ENCODE measurements at places on chromosomes 4 and X.

- DNase-seq, result peak; percentile 60
Measured at GRCh38 chrX:16466640-16467432, 183.1 kb upstream of the S100G start.

- DNase-seq, result no peak
Measured at GRCh38 chrX:43664708-43665107, 8.6 kb downstream of the MAOA start.

DNA sequence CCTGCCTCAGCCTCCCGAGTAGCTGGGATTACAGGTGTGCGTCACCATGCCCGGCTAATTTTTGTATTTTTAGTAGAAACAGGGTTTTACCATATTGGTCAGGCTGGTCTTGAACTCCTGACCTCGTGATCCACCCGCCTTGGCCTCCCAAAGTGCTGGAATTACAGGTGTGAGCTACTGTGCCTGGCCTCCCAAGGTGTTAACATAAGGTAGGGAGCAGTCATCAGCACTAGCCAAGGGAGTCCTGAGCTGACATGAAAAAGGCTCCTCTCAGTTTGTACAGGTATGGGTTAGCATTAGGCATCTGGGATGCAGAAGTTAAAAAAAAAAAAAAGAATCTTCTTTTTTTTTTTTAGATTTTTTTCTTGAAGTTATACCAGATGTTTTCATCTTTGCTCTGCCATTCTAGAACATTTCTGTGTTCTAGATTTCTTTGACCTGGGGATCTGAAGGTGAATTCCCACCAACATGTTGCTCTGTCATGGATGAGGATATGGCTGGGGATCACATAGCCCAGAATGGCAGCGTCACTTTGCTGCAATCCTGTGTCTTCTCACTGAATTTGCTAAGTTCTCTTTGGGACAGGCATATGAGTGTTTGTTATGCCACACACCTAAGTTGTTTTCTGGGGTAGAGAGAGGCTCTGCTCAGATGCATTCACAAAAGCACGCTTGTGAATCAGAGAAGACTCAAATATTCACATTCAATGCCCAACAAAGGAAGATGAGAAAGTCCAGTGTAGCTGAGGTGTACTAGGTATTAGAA, 24.4 kb upstream of the PLA2G12A start:
- DNase-seq, result no peak

- DNase-seq, result no peak
Measured at GRCh38 chrX:152656890-152657289, 19.2 kb downstream of the GABRQ start.

DNA sequence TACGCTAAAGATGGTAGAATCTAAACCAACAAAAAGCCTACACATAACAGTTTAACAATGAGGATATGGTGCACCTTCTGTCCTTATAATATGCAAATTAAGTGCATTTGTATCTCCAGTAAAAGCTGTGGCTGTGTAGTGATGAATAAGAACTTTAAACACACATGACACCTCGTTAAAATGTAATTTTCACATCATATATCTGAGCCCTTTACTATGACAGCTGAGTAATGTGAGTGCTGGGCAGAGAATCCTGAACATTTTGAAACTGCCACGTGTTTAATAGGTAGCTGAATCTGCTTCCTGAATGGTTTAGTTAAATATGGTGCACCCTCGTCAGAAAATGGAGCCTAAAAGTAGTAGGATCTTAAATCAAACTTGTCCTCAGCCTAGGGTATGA, 540.8 kb downstream of the ADGRL3 start:
- no peak for DNase-seq

DNA sequence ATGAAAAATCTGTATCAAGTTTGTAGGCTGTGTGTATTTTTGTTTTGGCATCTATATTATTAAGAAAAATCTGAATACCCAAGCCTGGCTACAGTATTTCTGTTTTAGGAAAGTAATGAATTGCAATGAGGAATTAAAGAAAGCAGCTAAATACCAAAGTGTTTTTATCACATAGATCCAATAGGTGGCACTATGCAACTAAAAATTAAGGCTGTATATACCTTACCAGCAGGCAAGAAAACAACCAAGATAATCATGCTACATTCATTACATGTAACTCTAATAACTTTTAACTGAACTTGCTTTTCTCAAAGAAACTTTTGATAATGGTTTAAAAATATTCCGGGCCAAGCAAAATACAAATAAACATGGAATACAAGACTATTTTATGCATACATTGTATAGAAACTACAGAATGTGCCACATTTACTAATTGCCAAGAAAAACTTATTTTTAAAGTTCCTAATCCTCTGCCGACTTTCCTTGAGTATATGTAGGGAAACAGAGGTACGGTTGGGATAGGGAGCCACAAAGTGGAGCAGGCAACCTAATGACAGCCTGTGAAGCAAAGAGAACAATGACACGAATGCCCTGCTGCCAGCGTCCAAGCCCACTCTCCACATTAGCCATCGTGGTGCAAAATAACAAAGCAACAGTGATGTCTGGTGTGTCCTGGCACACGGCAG, 63.7 kb downstream of the SEC24D start:
- DNase-seq, result peak; percentile 72

DNA sequence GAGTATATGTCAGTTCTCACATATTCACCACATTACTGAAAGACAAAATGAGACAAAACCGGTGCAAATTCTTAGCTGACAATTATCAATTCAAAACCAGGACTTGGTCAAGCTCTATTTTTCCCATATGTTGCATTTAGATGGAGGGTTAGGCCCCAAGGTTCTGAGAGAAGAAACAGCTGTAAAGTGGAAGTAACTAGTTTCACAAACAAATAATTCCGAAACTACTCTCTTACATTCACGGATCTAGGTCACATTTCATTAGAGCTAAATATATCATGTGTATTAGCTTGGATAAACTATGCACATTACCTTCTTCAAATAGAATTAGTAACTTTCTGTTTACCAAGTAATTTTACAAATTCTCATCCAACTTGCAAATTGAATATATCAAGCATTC, 3.7 kb upstream of the GABRA2 start:
- DNase-seq, result no peak

- DNase-seq, result no peak
Measured at GRCh38 chr4:168269896-168270295, 48.7 kb downstream of the DDX60 start.

- no peak for DNase-seq
Measured at GRCh38 chr4:57971261-57971660, 861.1 kb upstream of the IGFBP7 start.

DNA sequence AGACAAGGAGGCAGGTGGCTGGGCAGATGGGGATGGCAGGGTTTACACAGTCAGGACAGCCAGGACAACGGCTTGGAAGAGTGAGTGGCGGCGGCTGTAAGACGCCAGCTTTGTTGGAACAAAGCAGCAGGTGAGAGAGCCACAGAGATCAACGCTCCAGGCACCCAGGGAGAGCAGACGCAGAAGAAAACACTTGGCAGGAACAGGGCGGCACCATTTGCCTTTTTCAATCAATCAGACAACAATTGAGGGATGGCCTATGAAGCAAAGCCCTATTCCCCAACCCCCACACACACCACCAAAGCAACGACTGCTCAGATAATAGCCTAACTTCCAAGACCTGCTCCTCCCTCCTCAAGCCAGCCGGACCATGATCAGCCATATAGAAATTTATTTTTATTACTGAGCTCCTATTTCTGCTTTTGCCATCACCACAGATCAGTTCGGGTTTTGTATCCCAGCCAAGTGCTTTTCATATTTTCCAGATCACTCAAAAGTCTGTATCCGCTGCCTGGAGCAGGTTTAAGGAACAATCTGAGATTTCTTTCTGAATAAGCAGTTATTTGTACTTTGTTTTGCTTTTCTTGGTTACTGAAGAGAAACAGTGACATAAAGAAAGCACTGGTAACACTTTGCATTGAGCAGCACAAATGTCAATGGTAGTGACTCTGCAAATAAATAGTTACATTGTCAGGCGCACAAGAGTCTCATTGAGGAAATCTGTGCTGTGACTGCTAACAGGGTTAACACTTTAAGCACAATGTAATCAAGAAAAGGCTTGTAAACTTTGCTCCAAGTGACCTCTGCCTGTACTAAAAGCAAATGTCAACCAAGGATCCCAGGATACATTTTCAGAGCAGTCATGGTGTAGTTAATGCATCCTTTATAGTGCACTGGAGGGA, 81.8 kb upstream of the RBPJ start:
- DNase-seq, result peak; percentile 60

GRCh38 chr4:17327591-17327990, 184.3 kb downstream of the QDPR start:
- DNase-seq, result peak; percentile 31

DNA sequence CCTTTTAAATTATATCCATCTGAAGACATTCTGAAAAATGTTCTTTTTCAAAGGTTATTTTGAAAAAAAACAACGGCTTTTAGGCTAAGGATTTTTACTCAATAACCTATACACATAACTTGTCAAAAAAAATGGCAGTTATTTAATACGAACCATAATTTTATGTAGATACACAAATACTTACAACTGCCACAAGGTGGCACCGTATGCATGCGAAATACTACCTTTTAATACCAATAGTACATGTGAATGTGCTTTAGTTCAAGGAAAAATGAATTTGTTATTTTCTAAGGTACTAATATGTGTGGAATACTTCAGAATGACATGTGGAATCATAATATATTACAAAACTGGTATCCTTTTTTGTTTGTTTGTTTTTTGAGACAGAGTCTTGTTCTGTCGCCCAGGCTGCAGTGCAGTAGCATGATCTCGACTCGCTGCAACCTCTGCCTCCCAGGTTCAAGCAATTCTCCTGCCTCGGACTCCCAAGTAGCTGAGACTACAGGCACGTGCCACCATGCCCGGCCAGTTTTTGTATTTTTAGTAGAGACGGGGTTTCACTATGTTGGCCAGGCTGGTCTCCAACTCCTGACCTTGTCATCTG, 4.6 kb upstream of the MAD2L1 start:
- peak; percentile 73 for DNase-seq

DNA sequence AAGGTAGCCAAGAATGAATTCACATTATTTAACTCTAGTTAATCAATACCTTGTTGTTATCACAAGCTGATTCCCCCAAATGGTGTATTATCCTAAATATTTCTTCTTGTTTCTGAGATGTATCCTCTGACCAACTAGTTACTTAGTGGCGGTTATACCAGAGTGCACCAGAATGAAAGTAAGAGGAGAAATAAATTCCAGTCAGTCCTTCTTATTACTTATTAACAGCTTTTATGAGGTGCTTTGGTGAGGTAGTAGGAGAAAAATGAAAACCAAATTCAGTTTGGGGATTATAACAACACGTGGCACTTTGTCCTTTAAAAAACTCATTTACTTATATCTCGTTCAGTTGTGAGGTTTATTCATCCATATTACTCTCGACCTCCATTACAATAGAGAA, 101.9 kb downstream of the AMMECR1 start:
- DNase-seq, result no peak

GRCh38 chrX:145609951-145610511, 207.6 kb upstream of the SLITRK2 start:
- no peak for DNase-seq

DNA sequence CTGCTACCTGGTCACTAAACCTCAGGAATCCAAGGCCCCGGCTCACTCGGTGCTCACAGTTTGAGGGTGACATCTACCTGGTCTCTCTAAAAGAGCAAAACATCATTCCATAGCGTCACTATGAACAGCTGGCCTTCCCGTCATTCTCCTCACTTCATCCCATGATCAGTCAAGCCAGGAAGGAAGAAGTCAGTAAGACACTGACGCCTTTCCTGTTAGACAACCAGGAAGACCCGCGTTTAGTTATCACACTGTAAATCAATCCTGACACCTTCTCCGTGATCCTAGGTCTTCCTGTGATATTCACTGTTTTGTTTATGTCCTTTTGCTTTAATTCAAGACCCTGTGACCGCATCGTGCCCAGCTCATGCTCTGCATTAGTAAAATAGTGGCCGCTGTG, 31.6 kb upstream of the CDKN2AIP start:
- no peak for DNase-seq

- no peak for DNase-seq
Measured at GRCh38 chrX:13797512-13797911, 19.4 kb downstream of the GPM6B start.

DNA sequence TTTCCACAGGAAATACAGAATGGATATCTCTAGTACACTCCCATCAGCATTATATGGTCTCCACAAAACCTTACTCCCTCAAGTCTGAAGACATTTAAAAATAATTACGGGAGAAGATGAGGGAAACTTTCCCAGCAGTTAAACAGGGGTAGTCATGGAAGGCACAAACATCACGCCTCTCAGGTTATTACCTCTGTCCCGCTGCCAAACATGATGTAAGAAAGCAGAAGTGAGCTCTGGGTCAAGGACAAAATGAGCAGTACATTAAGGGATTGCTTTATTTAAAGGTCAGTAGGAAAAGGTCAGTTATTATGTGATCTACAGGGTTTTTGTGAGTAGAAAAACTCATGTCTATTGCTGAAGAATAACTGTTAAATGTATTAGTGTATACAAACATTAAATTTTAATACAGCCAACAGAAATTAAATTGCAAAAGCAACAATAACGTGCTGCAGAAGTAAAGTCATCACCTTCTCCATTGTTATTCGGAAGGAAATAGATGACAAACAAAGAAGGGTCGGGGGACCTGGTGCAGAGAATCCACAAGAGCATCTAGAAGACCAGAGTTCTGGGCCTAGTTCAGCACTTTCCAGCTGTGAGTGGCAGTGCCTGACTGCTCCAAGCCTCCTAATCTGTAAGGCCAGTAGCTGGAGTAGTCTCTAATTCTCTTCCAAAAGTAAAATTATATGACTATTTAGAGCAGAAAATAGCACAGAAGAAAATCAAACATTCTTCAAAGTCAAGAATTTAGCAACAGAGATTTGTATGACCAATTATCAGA, 171.2 kb downstream of the PPP3CA start:
- DNase-seq, result no peak
